ENCODE measurements at places on chromosomes 5 and 9.

- DNase-seq = no peak
These were observed 27.2 kb upstream of the LAMC3 start for GRCh38 chr9:130981756-130982137.

GRCh38 chr9:113274474-113275156, 757 bp downstream of the CDC26 start:
- DNase-seq = peak; percentile 39

GRCh38 chr5:155676967-155677366, 650.0 kb upstream of the SGCD start:
- DNase-seq = no peak

DNA sequence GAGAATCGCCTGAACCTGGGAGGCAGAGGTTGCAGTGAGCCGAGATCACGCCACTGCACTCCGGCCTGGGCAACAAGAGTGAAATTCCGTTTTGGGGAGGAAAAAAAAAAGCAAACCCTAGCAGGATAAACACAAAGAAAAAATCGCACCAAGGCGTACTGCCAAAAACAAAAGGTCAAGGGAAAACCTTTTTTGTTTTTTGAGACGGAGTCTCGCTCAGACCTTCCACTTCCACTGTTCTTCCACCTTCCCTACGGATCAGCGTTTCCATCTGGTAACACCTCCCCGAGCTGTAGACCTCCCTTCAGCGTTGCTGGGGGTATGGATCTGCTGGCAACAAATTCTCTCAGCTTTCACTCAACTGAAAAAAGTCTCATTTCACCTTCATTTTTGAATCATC, 20.1 kb upstream of the FCN2 start:
- no peak for DNase-seq

DNA sequence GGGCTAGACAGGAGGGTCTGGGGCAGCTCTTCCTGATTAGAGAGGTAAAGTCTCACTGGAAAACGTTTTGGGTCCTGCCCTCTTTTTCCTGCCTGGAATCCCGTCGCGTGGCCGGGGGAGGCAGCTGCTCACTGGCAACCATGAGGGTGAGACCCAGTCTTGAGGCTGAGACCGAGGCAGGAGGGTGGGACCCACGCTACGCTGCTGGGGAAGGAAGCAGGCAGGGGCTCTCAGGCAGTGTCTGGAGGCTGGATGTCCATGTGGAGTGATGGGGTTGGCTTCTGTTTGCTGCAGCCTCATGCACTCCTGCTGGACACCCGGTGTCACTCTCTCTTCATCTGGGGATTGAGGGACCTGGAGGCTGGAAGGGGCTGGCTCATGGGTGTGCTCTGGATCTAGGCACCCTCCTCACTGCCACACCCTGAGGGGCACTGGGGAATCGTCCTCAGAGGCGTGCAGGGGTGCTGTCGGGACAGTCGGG, 11.3 kb upstream of the SLC2A6 start:
- DNase-seq = no peak

GRCh38 chr5:139386050-139386438, 2.9 kb upstream of the SLC23A1 start:
- DNase-seq = no peak

GRCh38 chr9:98356326-98356725, 100.9 kb upstream of the TBC1D2 start:
- DNase-seq = no peak

GRCh38 chr5:121408778-121409177, 442.9 kb upstream of the FTMT start:
- no peak for DNase-seq

DNA sequence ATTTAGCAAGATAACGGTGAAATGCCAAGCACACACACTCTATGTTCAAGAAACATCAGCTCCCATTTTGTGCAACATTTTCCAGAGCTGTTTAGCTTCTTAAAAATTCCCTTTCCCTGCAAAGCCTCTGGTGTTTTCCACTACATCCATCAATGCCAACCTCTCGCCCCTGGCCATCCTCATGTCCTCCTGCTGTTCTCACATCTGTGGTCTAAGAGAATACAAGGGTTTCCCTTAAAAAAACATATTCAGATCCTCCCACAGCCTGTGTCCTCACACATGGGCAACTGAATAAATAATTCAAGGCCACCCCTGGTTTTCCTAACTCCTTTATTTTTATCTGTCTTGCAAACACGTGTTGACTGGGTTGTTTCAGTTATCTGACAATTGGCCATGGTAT, 70.3 kb downstream of the PAPPA start:
- no peak for DNase-seq

DNA sequence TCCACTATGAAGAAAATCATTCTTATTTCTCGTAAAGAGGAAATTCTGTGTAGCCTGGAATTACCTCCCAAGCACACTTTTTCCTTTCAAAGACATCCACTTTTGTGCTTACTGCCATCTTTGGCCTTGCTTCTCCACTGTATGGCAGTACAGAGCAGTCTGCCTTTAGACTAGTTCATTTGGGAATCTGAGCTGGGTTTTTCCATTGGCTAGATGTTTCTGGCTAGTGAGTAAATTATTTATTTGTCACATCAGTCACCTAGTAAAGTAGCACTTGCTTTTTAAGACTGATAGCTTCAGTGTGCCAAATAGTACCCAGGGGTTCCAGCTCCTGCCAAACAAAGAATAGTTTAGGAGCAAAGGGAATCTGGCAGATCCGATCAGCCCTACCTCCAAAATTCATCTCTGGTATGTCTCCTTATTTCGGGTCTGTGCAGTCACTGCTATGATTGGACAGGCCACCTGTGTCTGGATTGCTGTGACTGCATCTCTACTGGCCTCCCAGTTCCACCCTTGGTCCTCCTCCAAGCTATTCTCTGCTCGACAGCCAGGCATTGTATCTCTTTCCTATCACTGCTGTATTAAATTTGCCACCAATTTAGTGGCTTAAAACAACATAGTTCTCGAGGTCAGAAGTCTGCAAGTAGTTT, 97.6 kb downstream of the NUDT12 start:
- DNase-seq = no peak

GRCh38 chr9:135579889-135580660, 18.5 kb downstream of the PAEP start:
- DNase-seq = no peak

DNA sequence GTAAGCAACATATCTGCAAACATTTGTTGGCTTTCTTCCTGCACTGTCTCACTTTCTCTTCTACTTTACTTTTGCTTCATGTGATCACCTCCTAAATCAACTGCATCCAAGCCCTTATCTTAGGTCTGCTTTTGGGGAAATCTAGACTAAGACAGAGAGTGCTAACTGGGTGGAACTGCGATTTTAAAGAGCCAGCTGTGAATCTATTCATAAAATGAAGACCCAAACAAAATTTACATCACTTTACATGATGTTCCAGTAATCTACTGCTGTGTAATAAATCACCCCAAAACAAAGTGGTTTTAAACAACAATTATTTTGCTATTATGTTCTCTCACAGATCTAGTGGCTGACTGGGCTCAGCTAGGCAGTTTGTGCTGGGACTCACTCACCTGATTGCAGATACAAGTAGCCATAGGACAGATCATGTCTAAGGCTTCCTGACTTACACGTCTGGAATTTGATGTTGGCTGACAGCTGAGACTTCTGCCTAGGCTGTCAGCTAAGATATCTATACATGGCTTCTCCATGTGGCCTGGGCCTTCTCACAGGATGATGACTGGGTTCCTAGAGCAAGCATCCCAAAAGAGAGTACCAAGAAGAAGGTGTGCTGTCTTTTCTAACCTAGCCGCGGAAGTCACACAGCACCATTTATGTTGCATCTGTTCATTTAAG, 145.1 kb upstream of the TBCA start:
- DNase-seq = no peak

DNA sequence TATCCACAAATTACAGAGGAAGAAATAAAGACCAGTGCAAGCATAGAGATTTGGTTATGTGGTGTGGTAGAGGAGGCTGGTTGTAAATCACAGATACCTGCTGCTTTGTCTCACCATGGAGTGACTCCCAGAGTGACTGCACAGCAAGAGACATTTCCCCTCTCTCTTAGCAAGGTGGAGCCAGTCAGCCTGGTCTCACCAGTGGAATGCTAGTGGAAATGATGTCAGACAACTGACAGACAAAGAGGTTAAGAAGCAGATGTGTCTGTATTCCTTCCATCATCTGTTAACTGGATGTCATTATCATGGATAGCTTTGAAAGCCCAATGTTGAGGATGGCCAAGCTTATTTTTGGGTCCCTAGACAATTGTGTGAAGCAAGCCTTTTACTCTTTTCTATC, 509.4 kb upstream of the SEMA6A start:
- DNase-seq = no peak

DNA sequence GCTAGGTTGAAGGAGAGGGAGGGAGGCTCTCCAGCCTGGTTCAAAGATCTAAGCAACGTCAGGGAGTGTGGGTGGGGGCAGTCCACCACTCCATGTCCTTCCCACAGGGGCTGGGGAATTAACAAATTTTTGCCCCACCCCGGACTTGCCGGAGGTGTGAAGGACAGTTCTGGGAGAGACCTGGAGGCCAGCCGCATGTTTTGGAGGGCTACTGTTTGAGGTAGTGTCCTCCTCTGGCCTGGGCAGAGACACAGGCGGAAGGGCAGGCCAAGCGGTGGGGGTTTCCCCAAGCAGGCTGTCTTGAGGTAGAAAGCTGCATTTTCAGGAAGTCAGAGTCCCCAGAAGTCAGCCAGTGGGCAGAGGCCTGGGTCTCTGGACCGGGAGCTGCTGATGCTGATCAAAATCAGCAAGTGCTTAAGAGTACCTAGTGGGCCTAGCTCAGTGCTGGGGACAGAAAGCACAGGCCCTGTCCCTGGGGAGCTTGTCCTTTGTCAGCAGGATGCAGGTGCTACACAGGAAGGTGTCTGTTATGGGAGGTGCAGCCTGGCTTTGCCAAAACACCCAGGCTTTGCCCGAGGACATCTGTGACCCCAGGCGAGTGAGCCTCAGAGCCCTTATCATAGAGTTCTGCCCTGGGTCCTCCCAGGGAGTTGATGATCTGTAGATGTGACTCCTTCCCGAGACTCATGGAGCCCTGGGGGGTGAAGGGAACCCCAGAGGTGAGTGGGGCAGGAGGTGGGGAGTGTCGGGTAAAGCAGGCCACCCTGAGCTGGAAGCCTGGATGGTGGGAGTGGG, 18.5 kb downstream of the JADE2 start:
- DNase-seq = no peak

GRCh38 chr5:105874316-105874715, 1796.4 kb downstream of the EFNA5 start:
- DNase-seq = no peak

DNA sequence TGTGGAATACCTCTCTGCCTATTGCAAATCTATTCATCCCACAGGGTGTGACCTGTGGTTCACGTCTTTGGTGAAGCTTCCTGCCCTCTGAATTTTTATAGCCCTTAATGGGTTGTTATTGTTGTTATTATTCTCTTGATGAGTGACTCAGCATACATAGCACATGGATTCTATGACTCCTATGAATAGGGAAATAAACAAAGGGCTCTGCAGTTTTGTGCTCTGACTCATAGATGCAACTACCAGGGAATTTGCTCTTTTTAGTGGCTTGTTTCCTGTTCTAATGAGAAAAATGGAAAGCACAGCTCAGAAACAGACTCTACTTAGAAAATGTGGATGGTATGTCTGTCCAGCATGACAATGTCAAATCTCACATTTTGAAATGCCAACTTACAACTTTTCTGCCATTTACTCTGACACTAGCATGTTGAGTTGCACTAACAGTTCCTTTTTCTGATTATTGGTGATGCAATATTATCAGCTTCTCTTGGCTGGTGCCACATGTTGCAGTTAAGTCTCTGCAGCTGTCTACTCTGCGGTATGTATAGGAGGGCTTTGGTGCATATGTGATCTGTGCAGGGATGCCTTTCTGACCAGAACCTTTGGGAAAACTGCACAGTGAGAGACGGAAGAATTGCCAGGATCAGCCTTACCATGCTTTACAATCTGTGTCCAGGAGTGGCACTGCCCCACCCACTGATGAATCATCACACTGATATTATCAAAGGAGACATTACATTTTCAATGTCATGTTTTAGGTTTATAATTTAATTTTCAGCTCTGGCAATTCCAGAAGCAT, 996.4 kb upstream of the WWC1 start:
- DNase-seq = peak; percentile 71

GRCh38 chr5:66143473-66144073, 527 bp upstream of the SREK1 start:
- no peak for DNase-seq

- DNase-seq = no peak
These were observed at the start of gene AFAP1L1 for GRCh38 chr5:149271716-149272563. TSS of gene AFAP1L1 (plus strand) at chr5:149271859. CDS start at chr5:149271969, 110 bp downstream.

DNA sequence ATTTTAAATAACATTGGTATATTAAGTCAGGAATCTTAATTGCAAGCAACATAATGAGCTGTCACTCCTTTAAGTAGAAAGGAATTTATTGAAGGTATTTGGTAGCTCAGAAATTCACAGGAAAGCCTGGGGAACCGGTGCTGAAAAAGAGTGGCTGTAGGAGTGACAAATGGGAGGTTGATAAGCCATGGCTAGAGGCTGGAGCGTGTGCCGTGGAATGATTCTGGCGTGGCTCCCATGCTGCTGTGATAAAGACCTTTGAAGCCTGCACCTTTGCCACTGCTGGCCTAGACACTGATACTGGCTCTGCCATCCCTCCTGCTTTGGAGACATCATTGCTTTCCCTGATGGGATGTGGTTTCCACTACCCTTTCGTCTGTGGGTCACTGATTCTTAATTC, 65.7 kb upstream of the ATG10 start:
- no peak for DNase-seq

DNA sequence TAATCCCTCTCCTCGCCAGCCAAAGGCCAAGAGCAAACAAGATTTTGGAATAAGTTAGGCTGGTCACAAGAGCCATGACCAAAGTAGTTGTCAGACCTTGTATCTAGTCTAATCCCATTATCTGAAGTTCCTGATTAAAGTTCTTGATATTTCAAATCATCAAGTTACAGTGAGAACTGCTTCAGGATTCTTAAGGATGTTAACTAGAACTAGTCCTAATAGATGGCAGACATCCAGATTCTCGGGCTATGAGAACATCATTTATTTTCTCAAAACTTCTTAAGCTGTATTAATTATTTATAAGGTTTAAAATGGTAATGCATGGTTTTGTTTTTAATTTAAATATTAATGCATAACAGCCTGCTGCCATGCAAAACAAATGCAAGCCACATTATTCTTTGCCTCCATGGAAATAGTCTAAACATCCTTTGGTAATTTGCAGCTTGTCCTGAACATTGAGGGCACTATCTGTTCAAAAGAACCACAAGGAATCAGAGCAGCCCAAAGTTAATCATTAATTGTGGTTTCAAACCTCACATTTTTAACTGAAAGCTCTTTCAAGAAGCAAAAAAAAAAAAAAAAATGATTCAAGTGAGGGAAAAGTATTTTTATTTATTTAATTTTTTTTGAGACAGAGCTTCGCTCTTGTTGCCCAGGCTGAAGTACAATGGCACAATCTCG, 95.1 kb downstream of the TTC39B start:
- no peak for DNase-seq

DNA sequence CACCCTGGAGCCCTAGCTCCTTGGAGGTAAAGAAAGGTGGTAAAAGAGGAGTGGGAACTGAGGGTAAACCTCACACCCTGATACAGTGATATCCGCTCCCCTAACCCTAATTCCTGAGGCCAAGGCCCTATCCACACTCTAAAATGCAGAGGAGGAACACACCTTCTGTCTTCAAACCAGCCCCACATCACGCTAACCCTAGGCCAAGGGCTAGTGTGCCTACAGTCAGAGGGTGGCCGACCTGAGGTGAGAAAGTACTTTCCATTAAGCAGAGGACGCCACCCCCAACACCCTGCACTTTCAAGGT, 590 bp downstream of the HDAC3 start:
- DNase-seq = no peak
